ELF-1 (cell line): ENCODE measurements at places on chromosomes 5 and 9.

GRCh38 chr5:108409786-108410185 is 27.9 kb upstream of the FBXL17 start:
- DNase-seq, result no peak

- no peak for DNase-seq
Measured at GRCh38 chr5:157059093-157059539, at the start of gene HAVCR1. Gene HAVCR1 (minus strand): TSS chr5:157059116. CDS start chr5:157057943, 1,173 bp downstream.

DNA sequence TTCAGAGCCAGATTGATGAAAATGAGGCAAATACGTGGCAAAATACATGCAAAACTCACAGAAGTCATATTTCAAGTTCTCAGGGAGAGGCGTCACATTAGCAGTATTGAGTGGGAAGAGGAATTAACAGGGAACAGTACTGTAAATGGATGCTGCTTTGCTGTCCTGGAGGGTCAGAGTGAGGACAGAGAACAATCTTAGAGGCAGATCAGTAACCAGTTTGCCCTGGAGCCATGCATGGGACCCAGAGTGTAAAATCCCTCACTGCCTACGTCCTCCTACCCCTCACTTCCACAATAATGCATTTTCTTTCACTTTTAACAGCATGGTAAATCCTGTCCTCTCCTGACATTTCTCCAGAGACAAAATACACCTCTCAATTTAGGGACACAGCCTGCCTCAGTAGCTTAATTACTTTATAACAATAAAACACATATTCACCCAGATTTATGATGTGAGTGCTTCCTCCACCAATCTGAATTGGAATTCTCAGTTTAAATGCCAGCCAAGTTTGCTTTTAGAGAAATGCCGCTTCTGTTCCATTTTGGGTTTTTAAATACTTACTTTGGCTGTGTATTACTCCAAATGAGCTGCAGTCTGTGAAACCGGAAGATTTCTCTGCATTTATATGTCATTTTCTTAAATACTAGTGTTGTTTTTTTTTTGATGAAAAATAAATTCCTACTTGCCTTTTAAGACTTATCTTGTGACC is 70.0 kb downstream of the LMNB1 start:
- DNase-seq, result peak; percentile 76

DNA sequence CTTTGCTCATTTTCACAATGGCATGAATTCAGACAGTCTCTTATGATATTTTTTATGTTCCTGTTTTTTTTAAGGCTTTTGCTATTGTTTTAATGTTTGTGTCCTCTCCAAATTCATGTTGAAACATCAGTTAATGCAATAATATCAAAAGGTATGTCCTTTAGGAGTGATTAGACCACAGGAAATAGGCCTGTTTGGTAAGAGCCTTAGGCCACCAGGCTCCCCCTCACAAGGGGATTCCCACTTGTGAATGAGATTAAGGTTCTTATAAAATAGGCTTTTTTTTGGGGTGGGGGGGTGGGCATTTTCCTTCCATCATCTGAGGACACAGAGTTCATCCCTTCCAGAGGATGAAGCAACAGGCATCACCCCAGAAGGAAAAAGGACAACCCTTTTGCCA is 2074.2 kb upstream of the C9orf72 start:
- no peak for DNase-seq

DNA sequence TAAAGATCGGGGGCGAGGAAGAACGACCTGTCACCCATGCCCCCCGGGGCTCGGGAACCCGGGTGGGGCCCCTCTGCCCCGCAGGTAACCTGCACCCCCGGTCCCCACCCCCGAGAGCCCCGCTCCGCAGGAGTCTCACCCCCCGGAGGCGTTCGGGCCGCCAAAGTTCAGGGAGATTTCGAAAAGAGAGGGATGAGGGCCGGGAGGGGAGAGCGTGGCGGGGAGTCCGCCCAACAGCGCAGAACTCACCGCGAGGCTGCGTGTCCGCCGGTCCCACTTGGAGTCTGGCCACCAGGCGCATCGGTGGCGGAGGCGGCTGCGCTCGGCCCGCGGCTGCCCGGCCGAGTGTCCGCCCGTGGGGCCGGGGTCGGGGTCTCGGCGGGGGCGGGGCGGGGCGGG is at the start of gene PHF19:
Gene PHF19 (minus strand): TSS at position 347 of the 399 bp plus-strand sequence. CDS start 2,447 bp downstream, outside the sequence.
- no peak for DNase-seq

DNA sequence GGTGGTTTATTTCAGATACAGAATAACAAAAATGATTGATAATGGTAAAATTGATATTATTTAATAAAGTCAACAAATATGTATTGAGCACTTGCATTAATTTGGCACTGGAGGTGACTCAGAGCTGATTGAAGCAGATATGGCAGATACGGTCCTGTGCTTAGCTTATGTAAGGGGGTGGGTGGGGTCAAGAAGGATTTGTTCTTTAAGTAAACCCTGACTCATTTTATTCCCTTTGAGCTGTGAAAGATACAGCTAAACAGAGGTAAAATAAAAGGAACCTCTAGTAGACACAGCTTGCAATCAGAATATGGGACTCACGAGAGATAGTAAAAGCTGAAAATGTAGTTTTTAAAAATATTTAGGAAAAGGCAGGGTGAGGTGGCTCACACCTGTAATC is 201.3 kb upstream of the CLINT1 start:
- DNase-seq, result no peak

DNA sequence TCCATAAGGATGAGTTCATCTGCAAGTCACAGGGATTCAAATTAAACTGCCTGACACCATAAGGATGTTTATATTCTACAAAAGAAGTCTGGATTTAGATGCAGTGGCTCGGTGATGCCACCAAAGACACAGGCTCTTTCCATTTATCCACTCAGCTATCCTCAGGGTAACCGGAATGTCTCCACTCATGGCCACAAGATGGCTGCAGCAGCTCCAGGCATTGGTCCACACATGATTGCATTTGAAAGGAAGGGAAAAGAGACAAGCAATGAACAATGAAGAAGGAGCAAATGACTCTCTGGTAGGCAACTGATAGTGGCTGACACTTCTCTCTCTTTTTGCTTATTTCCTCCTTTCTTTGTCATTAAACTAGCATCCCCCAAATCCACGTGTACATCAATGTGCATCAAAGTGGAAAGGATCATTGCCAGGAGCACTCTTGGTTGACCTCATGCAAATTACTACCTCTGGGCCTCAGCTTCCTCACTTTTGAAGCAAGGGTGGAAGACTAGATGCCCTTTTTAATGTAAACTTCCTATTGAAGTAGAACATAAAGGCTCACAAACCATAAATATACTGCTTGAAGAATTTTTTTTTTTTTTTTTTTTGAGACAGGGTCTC is 7.2 kb upstream of the SNX30 start:
- no peak for DNase-seq

DNA sequence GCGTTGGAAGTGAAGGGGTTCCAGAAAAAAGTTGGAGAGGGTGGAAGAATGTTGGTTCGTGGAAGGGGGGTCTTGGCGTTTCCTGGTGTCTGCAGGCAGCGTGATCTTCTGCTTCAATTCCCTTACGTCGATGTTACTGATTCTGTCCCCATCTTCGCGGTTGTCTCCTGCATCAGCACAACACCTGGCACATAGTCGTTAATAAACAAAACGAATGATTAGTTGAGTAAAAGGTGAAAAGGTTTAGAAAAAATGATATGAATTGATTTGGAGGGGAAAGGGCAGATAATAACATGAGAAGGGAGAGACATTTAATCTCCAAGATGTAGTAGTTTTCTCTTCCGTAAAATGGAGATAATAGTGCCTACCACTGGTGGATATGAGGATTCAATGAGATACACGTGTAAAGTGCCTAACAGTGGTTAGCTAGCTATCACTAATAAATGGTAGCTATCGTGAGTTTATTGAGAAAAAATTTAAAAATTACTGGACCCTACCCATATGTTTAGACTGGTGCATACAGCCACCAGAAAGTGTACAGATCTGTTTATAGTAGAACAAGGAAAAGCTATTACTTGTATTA is 556 bp downstream of the MTREX start:
- no peak for DNase-seq

DNA sequence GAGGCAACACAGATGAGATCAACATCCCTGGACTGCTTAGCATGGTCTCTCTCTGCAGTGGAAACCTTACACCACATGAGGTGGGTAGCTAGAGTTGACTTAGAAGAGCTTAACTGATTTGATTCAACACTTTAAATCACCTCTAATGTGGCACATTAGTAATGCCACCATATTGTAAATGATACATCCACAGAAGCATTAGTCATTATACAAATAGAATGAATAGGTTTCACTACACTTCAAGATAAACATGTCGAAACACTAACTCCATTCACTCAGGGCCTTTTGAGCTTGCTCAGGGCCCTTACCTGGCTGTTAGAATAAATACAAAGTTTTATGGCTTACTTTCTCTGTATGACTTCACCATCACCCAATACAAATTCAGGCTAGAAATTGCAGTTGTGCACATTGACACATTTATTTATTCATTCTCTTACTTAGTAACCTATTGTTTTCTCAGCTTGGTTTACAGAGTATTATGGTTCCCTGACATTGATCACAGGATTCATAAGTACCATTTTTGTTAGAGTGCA is 9.3 kb upstream of the SMAD5 start:
- DNase-seq, result no peak

DNA sequence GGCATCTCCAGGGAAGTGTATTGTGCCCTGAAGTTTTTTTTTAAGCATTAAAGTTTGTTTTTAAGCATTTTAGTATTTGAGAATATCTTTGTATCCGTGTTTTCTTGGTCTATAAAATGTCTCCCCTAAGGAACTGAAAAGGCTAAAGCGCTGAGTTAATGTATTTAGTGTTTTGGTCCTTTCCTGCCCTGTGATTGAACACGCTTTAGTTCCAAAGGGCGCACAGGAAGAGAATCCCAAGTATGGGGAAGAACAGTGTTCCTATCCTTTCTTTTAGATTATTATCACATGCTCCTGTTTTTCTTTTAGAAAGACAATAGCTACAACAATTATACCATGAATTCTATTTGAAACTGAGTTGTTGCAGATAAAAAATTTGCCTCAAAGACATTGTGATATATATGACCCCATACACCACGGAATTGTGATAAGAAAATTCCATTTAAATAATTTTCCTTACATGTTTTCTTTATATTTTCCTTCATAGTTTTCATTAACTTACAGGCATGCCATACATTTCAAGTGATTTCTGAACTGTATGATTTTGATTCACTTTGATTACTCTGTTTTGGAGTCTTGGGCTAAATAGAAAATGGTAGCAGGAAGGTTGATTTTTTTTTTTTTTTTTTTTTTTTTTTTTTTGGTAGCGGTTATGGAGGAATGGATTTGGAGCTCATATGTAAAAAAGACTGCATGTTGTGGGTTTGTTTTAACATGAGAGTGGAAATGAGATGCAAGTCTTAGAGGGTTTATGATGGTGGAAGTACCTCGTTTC is 3.1 kb downstream of the HSPA4 start:
- DNase-seq, result no peak

DNA sequence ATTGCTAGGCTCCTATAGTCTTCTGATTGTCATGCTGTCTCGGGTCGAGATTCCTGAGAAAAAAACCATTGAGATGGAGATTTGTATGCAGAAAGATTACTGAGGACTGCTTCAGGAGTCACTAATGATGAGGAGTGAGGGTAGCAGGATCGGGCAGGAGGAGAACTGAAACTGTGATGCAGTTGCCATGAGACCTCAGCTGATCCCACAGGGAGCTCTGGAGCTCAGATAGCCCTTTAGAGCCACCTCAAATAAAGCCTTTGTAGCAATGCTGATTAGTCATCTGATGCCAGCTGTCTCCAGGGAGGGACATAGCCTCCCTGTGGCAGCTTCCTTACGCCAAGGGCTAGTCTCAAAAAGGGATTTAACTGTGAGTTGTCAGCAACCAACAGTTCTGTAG is 256.9 kb downstream of the DMAC1 start:
- DNase-seq, result no peak

GRCh38 chr9:30039712-30040111 is 2344.7 kb upstream of the ACO1 start:
- DNase-seq, result no peak

DNA sequence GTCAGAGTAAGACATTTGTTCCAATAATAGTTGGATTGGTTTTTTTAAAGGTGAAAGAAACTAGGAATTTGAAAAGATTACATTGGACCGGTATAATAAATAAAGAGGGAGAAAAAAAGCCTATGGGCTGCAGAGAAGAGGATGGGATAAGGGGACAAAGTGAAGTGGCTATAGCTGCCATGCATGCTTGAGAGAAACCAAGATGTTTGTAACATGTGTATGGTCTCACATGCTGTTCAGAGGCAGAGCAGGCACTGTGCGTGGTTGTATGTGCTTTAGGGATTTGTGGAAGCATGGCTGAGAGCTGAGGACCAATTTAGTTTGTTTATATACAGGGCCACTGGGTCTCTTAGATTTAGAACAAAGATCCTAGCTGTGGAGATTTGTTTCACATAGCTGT is 32.7 kb downstream of the LNPEP start:
- DNase-seq, result no peak

DNA sequence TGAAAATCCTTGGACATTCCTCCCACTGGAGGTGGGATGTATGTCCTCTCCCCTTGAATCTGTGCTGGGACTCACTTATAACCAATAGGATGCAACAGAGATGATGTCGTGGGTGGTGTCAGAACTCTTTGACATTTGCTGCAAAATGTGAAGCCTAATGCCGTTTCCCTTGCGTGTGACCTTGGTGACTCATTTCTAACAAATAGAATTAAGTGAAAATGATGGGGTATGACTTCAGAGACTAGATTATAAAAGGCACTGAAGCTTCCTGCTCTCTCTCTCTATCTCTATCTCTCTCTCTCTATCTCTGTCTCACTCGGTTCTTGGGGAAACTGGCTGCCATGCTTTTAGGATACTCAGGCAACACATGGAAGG is 126.1 kb upstream of the STC2 start:
- DNase-seq, result peak; percentile 14

- DNase-seq, result no peak
Measured at GRCh38 chr5:132708645-132709044, 28.7 kb downstream of the KIF3A start.

- no peak for DNase-seq
Measured at GRCh38 chr5:112685386-112685785, 52.3 kb upstream of the APC start.

DNA sequence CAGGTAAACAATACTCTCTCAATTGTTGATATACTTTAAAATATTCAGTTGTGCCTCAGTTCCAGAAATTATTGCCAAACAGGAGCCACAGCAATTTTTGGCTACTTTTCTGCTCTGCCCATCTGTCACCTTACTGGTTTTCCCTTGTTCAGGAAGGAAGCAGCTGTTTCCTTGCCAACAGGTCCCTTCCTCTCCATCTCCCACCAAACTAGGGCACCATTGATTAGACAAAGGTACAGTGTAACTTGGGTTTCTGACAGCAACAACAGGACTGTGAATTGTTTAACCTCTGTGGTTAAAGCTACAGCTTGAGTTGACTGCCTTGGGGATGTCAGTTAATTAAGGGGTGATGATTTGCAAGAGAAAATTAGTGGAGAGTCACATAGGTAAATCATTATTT is 76.9 kb downstream of the PIP5K1B start:
- no peak for DNase-seq

GRCh38 chr5:151670953-151671636 is 15.6 kb downstream of the SPARC start:
- DNase-seq, result no peak

DNA sequence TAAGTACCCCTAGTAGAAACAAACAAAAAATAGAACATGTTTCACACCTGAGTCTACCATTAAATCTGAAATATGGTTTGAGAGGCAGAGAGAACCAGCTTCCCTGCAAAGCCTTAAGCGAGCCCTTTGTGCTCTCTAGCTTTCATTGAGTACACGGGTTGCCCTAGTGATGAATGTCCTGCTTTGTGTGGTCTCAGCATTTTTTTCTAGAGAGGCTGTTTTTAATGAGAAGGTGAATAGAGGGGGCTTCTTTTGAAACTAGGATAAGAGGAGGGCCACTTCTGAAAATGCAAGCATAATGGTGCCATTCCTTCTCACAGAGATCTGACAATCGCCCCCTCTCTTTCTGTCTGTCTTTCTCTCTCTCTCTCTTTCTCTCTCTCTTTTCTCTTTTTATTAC is 131.3 kb downstream of the MACIR start:
- DNase-seq, result no peak

- no peak for DNase-seq
Measured at GRCh38 chr9:38039907-38040682, 28.9 kb downstream of the SHB start.
